ENCODE measurements at places on chromosomes 2 and 18. TPM values are rescaled to one million over a fixed set of nuclear protein-coding genes. Genes with fewer than 3 reads are reported as not detected.

DNA sequence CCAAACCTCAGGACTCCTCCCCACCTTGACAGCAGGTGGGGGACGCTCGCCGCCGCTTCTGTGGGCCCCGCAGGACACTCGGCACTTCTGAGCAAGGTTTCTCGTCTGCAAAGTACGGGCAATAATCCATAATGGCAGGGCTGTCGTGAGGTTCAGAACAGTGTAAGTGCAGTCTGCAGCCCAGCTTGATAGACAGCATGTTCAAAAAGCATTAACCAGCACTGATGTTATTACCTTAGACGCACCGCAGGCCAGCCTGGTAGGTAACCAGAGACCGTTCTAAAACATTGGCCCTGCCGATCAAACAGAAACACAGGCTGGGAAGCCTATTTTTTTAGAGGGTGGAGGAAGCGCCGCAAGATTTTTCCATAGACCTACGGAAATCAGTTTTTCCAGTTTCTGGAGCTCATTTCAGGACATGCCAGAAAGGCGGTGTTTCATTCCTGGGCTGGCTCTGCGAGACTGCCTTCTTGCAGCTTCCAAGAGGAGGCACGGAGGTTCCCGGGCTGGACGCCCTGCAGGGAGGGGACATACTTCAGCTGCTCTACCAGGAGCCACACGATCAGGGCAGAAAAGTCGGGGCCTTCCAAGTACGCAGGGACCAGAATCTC is 148.7 kb downstream of the TPO start:
- DNase-seq: no peak

DNA sequence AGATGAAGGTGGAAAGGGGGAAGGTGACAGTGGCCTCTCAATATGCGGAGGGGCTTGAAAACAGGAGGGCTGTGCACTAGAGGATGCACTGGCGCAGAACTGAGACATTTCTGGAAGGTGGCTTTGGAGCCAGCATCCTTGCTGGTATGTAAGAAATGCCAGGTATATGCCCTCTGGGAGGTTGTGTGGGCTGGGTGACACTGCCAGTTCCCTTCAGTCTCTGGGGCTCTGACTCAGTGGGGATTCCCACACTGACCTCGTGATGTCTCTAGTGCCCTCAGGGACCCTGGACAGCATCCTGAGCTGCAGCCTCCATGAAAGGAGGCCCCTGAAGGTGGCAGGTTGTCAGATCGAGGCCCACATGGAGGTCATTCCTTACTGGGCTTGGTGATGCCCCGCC is 74.0 kb downstream of the AGAP1 start:
- no peak for DNase-seq

- DNase-seq: no peak
Measured at GRCh38 chr2:98378901-98379300, 32.6 kb downstream of the CNGA3 start.

- no peak for DNase-seq
Measured at GRCh38 chr2:186605041-186605440, 15.2 kb downstream of the ITGAV start.

- DNase-seq: no peak
Measured at GRCh38 chr2:236008006-236008405, 160.2 kb downstream of the GBX2 start.

DNA sequence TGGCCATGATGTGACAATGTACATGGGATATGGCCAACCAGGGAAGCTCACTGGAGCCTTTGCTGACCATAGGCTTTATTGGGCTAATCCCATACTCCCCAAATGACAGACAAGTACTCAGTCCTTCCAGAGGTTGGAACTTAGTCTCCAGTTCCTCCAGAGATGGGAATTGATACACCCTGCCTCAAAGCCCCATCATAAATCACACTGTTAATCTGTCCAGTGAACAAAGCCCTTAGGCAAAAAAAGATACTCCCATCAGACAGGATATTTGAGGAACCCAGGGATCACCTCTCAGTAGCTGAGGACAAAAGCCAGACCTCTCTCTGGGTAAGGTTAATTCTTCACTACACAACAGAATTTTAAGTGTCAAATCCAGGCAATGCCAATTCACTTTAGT is 247.5 kb upstream of the CDH20 start:
- DNase-seq: no peak

GRCh38 chr2:69013840-69014821 is 1.2 kb downstream of the ANTXR1 start:
- DNase-seq: no peak

DNA sequence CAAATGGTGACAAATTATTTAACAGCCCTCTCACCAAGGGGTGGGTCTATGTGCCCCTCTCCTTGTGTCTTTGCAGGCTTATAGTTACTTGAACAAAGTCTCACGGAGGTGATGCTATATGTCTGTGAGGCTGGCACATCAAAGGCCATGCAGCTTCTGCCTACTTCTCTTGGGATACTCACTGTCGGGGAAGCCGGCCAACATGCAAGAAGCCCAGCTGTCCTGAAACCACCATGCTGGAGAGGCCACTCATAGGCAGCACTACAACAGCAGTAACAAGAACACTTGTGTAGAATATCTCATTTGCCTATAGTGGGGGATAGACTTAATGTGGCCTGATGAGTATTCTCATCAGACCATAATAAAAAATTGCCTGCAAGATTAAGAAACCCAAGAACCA is 233.7 kb upstream of the NCKAP5 start:
- no peak for DNase-seq

- no peak for DNase-seq
Measured at GRCh38 chr18:406677-407076, 93.8 kb downstream of the COLEC12 start.

DNA sequence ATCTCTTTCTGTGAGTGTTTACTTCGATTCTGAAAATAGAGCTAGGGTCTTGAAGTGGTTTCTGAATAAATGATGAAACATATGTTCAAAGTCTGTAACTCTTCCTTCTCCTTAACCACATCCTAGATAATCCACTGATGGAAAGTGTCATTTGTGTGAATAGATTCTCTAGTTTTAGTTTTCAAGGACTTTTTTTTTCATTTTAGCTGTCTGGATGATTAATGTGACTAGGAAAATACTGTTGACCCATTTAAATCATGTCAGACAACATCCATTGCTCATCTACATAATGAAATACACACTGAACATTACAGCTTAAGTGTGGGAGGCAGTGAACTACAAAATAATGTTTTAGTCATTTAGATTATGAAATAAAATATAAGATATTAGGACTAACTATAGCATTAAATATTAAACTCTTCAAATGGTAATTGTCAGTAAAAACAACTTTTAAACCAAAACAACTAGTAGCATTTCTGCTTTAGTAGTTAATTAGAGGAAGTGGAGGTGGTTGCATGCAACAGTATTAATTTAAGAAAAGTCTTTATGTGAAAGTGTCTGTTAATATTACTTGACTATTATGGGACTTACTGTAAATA is 39.1 kb upstream of the DLX1 start:
- DNase-seq: no peak

DNA sequence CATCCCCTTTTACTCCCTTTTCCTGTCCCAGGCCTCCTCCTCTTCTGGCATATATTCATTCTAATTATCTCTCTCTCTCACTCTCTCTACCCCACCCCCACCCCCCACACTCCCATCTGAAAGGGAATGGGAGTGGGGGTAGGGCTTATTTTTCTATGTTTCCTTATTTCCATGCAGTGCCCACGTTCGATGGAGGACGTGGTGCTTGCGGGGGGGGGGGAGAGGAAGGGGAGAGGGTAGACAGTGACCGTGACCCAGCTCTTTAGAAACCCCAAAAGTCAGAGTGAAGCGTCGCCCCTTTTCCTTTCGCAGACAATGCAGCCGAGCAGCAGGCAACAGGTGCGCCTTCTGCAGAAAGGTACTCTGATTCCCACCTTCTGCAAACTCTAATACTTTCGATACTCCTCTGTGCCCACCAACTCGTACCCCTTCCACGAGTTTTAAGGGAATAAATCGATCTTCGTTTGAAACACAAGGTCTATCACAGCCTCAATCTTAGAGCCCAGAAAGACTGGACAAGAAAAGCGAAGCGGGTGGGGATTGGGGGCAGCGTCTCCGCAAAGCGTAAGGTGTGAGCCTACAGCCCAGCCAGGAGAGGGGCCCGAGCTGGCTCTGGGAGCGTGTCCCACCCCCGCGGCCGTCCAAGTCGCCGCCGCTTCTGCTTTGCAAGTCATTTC is 891 bp upstream of the NR4A2 start:
- peak; percentile 33 for DNase-seq

Gene KRTCAP3
- 2.4 TPM for polyA plus RNA-seq

Gene SLC38A11
- not detected for polyA plus RNA-seq

Gene CNGA3
- polyA plus RNA-seq: not detected

Gene CTLA4
- 79.2 TPM for polyA plus RNA-seq

Gene DNAH6
- 0.22 TPM for polyA plus RNA-seq

Gene CDH7
- not detected for polyA plus RNA-seq

Gene MOB1A
- polyA plus RNA-seq: 152 TPM

Gene RAX
- not detected for polyA plus RNA-seq

Measured in CD4-positive, CD25-positive, alpha-beta regulatory T cell (primary cell).